CD4-positive, alpha-beta T cell treated with Interleukin-12 subunit alpha and Interleukin-12 subunit beta, for 1 hour (primary cell): ENCODE measurements at places on chromosomes 16 and 17.

- DNase-seq = no peak
Observed at GRCh38 chr17:7293159-7293558, 1.3 kb downstream of the YBX2 start.

- DNase-seq = peak; percentile 3
Observed at GRCh38 chr16:57245472-57246113, 534 bp downstream of the ARL2BP start.

- peak; percentile 60 for DNase-seq
Observed at GRCh38 chr16:68229431-68230175, 6.3 kb downstream of the ESRP2 start.

- no peak for DNase-seq
Observed at GRCh38 chr17:37259030-37259735, 116.6 kb upstream of the C17orf78 start.

- no peak for DNase-seq
Observed at GRCh38 chr16:70598937-70599503, 47.3 kb upstream of the IL34 start.

- no peak for DNase-seq
Observed at GRCh38 chr16:87675111-87675719, 72.9 kb downstream of the JPH3 start.

- peak; percentile 87 for DNase-seq
Observed at GRCh38 chr16:3065069-3065741, at the start of gene IL32. Gene IL32 (plus strand): TSS chr16:3065640. CDS start chr16:3065812, 172 bp downstream.

- no peak for DNase-seq
Observed at GRCh38 chr16:450785-451512, 25.5 kb downstream of the RAB11FIP3 start.

DNA sequence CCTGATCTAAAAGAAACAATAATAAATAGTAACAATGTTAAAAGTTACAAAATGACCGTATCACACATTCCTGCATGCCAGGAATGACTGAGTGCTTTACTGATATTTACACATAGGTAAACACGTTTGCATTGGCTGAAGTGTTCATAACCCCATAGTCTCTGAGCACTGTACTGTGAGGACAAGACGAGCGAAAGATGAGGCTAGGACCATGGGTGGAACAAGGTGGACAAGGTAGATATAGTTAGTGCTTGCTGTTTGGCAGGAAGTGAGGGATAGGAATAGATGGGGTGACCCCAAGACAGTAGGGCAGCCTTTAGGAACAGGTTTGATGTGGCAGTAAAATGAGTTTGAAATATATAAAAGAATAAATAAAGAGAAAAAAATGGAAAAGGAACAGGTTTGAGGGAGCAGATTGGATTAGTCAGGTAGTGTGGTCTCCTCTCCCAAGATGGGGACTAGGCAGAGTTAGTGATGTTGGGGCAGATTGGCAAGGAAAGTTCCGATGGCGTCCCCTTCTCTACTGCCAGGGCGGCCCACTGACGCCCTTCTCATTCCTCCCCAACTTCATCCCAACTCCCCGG is 452 bp upstream of the E2F4 start:
- no peak for DNase-seq
